Suprapubic skin (tissue), 4 donors: ENCODE measurements at places on chromosomes 7 and 10. TPM values are rescaled to one million over a fixed set of nuclear protein-coding genes. Genes with fewer than 3 reads are reported as not detected.

Gene EGR2
- total RNA-seq: 20.1 TPM

Gene SEPTIN7
- total RNA-seq: 126 TPM

Gene LRRC17
- total RNA-seq: 2.3 TPM

GRCh38 chr7:114986190-114987180, 64.6 kb downstream of the MDFIC start:
- no peak overlapping the region for H3K4me3 ChIP-seq
- no peaks in the 10 kb centered on the region for H3K27me3 ChIP-seq
- DNase-seq: no peak
- H3K36me3 ChIP-seq: no peaks in the 10 kb centered on the region

DNA sequence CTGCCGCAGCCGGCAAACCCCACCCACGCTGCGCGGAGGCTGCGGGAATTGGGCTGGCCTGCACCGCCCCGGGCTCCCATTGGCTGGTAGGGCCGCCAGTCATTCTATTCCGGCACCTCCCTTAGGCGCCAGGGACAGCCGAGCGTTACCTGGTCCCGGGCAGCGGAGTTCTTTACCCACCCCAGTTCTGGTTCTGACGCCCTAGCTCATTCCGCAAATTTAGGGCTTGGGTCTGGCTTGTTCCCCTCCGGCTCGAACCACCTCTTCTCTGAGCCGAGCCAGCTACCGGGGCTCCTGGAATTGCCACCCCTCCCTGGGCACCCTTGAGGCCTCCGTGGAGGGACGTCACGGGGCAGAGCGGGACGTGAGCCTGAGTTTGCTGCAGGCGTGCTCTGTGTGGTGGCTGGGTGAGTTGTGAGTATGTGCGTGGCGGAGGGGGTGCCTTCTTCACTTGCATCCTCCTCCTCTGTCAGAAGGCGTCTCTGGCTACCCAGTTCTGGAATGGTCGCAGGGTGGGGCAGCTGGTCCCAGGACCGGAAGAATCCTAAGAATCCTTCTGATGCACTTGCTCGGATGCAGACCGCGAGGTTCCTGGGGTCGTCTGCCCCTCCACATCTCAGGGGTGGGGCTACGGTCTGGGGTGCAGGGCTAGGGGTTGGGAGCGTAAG, at the start of the genes PDZD7 and SFXN3:
TSS of gene PDZD7 (minus strand) at position 2 of the 668 bp plus-strand sequence. CDS start 910 bp downstream, outside the sequence.
TSS of gene SFXN3 (plus strand) at position 107 of the 668 bp plus-strand sequence. CDS start 3,461 bp downstream, outside the sequence.
- peaks cover 34% of the 10 kb centered on the region for H3K4me1 ChIP-seq
- DNase-seq: peak; percentile 97
- H3K27ac ChIP-seq: peak within 1 kb of the TSS; percentile 98
- peak within 1 kb of the TSS; percentile 87 for H3K4me3 ChIP-seq
- H3K36me3 ChIP-seq: peaks cover 18% of the 10 kb centered on the region

- H3K27me3 ChIP-seq: no peaks in the 10 kb centered on the region
- H3K4me3 ChIP-seq: no peak overlapping the region
- H3K36me3 ChIP-seq: no peaks in the 10 kb centered on the region
- H3K27ac ChIP-seq: no peak overlapping the region
Measured at GRCh38 chr7:23341846-23342598, 42.9 kb downstream of the MALSU1 start.

GRCh38 chr10:22810643-22811465, 96.5 kb upstream of the PIP4K2A start:
- H3K4me3 ChIP-seq: no peak overlapping the region
- DNase-seq: no peak
- H3K36me3 ChIP-seq: no peaks in the 10 kb centered on the region
- no peaks in the 10 kb centered on the region for H3K4me1 ChIP-seq
- no peaks in the 10 kb centered on the region for H3K27me3 ChIP-seq

Gene NRCAM
- total RNA-seq: 7.2 TPM

DNA sequence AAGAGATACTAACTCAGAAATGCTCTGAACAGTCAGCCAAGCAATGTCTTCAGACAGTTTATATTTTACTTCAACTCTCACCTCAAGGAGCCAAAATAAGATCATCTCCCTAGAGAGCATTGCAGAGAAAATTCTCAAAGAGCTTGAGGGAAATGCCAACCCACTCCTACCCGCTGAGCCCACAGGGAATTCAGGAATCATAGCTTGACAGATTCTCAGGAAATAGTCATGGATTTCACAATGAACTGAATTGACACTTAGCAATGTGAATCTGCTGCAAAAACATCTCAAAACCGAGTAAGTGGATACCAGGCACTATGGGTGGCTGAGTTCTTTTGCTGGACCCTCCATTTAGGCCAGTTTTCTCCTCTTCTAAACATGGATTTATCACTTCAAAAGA, 9.8 kb upstream of the PLAC9 start:
- H3K27ac ChIP-seq: no peak overlapping the region
- no peaks in the 10 kb centered on the region for H3K4me1 ChIP-seq
- H3K4me3 ChIP-seq: no peak overlapping the region
- no peak for DNase-seq
- no peaks in the 10 kb centered on the region for H3K36me3 ChIP-seq
- H3K27me3 ChIP-seq: no peaks in the 10 kb centered on the region

- no peak for DNase-seq
- H3K36me3 ChIP-seq: peaks cover 87% of the 10 kb centered on the region
- no peak overlapping the region for H3K4me3 ChIP-seq
- H3K27me3 ChIP-seq: no peaks in the 10 kb centered on the region
Measured at GRCh38 chr10:86440874-86441843, 74.6 kb upstream of the GRID1 start.

GRCh38 chr7:150979713-150980390, 1.7 kb upstream of the KCNH2 start:
- H3K4me3 ChIP-seq: no peak overlapping the region
- peaks cover 79% of the 10 kb centered on the region for H3K27me3 ChIP-seq
- no peak overlapping the region for H3K27ac ChIP-seq
- H3K4me1 ChIP-seq: peaks cover 28% of the 10 kb centered on the region
- H3K36me3 ChIP-seq: no peaks in the 10 kb centered on the region

DNA sequence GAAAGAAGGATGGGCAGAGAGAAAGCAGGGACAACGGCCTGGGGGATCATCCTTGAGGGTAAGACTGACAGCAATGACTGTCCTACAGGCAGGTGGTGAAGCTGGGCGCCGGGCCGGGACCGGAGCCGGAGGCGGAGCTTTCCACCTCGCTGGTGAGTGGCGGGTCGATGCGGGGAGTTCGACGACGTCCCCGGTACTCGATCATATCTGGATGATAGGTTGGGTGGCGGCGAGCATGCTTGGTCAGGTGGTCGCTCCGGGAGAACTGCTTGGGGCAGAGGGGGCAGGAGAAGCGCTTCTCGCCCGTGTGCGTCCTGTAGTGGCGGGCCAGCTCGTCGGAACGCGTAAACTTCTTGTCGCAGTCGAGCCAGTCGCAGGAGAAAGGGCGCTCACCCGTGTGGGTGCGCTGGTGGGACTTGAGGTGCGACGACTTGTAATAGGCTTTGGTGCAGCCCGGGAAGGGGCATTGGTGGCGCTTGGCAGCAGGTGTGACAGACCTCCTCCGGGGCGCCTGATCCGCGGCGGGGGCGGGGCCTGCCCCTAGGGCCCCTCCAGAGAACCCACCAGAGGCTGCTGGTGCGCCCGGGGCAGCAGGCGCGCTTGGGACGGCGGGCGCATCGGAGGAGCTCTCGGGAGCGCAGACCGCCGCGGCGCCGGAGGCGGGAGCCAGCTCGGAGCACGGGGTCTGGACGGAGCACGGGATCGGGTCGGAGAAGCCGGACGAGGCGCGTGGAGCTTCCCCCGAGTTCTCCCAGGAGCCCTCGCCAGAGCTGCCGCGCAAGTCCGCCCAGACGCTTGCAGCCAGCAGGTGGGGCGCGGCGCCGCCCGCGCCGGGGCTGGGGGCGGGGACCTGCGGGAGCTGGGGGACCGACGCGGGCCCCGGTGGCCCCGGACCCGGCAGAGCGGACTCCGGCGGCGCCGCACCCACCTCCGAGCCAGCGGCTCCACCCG, 752 bp downstream of the KLF14 start:
- no peaks in the 10 kb centered on the region for H3K36me3 ChIP-seq
- DNase-seq: peak; percentile 63
- peaks cover 12% of the 10 kb centered on the region for H3K4me1 ChIP-seq

Gene UCMA
- not detected for total RNA-seq

Gene LRGUK
- total RNA-seq: 0.34 TPM

Gene GPR26
- not detected for total RNA-seq

DNA sequence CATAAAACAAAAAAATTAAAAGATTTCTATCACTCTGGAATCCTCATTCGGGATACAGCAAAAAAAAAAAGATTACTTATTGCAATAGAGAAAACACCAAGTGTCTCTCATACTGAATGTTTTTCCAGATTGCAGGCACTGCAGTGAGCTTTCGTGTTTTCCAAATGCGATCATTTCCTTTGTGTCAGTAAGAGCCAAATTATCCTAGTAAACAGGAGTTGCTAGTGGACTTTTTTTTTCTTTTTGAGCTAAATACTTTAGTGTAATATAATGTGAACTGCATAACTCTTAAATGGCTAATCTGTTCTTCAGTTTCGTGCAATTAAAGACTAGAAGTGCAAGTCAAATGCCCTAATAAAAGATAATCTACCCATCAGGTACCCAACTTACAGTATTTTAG, 44.4 kb upstream of the TOMM7 start:
- no peaks in the 10 kb centered on the region for H3K27me3 ChIP-seq
- no peak for DNase-seq
- no peak overlapping the region for H3K4me3 ChIP-seq
- no peak overlapping the region for H3K27ac ChIP-seq
- no peaks in the 10 kb centered on the region for H3K36me3 ChIP-seq

Gene HSPA12A
- total RNA-seq: 9.6 TPM

DNA sequence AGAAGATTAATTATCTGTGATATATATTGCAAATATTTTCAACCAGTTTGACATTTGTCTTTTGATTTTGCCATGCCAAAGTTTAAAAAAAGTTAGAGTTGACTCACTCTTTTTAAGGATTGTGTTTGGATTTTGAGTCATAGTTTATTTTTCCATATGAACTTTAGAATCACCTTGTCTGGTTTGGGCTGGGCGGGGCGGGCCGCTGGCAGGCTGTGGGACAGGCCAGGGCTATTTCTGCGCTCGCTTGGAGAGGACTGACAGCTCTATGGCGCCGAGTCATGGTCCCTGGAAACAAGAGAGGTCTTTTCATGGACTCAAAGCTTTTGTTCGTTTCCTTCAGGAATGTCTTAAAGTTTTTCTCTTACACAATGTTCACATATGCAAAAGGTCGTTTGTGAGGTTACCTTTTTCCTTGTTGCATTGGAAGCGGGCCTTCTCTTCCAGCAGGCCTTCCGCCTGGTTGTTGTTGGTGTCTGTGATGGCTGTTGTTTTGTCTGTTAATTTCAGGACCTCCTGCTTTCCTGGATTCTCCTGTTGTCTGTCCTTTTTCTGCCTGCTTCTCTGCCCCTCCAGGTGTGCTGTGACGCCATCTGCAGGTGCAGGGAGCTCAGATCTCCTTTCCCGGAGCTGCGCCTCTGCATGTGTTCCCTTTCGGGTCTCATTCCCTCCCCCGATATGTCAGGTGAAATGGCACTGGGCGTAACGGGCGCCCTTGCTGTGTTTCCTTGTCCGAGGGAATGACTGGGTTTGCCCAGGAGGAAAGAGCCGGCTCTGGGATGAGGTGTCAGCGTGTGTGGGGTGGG, 53.8 kb downstream of the INPP5A start:
- H3K4me3 ChIP-seq: no peak overlapping the region
- H3K36me3 ChIP-seq: no peaks in the 10 kb centered on the region
- H3K27ac ChIP-seq: peak overlapping the region; percentile 20
- DNase-seq: peak; percentile 44
- H3K27me3 ChIP-seq: no peaks in the 10 kb centered on the region

- no peak for DNase-seq
- H3K27me3 ChIP-seq: no peaks in the 10 kb centered on the region
- no peaks in the 10 kb centered on the region for H3K36me3 ChIP-seq
- no peak overlapping the region for H3K27ac ChIP-seq
- no peak overlapping the region for H3K4me3 ChIP-seq
Measured at GRCh38 chr10:67676208-67676825, 19.7 kb downstream of the CTNNA3 start.

GRCh38 chr10:112775892-112776674, 174.0 kb upstream of the TCF7L2 start:
- no peak for DNase-seq
- no peak overlapping the region for H3K4me3 ChIP-seq
- no peaks in the 10 kb centered on the region for H3K27me3 ChIP-seq
- H3K36me3 ChIP-seq: no peaks in the 10 kb centered on the region
- peaks cover 9% of the 10 kb centered on the region for H3K4me1 ChIP-seq

Gene PTPRN2
- 0.23 TPM for total RNA-seq

DNA sequence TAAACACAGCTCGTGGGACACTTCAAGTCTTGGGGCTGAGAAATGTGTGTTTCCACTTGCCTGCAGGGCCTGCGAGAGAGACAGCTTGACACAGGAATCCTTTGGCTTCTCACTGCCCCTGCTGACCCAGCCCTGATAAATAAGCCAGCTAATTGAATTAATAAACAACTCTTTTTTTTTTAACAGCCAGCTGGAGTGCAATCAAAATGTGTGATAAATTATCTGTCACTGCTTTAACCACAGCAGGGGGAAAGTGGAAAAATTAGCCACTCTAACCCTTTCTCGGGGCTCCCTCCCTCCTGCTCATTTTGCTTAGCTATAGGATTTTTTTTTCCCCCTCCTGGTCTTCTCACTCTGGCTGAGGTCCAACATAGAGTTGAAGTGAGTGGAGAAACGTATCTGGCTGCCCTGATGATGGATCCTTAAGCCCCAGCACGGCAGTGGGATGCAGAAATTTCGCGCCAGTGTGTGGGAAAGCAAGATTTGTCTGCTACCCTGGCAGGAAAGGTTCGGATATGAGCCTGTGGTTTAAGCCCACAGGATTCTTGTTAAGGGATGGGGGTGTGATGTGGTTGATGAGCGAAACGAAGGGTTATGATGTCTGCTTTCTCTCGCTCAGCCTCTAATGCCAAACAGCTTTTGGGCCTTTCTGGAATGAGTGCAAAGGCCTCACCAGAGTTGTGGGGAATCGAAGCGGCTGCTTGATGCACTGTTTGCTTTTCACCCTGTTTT, 173.8 kb downstream of the TRIL start:
- no peaks in the 10 kb centered on the region for H3K36me3 ChIP-seq
- H3K27me3 ChIP-seq: no peaks in the 10 kb centered on the region
- no peak overlapping the region for H3K27ac ChIP-seq
- no peak for DNase-seq

DNA sequence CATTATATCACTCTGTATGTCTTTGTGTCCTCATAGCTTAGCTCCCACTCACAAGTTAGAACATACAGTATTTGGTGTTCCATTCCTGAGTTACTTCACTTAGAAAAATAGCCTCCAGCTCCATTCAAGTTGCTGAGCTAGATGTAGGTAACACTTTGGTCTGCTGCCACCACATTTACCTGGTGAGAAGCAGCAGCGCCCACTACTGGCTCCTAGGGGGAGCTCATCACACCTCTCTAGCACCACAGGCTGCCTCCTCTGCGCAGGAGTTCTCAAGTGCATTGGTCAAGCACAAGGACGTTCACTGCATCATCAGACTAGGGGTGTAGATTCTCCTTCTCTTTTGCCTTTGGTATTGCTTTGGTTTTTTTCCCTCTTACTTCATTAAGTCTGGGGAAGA, 530.9 kb upstream of the AUTS2 start:
- H3K4me3 ChIP-seq: no peak overlapping the region
- H3K27ac ChIP-seq: no peak overlapping the region
- H3K27me3 ChIP-seq: no peaks in the 10 kb centered on the region
- no peaks in the 10 kb centered on the region for H3K36me3 ChIP-seq

- peak; percentile 50 for DNase-seq
- H3K4me3 ChIP-seq: no peak overlapping the region
- H3K27me3 ChIP-seq: peaks cover 25% of the 10 kb centered on the region
- peaks cover 16% of the 10 kb centered on the region for H3K4me1 ChIP-seq
- no peaks in the 10 kb centered on the region for H3K36me3 ChIP-seq
Measured at GRCh38 chr10:48608279-48608681, 3.4 kb upstream of the ARHGAP22 start.

Gene ADAM22
- 2.7 TPM for total RNA-seq

Gene VAX1
- total RNA-seq: not detected

Gene TRIM8
- total RNA-seq: 101 TPM
